ENCODE measurements at places on chromosomes 6 and 20.

GRCh38 chr6:27312950-27313271 lies 838 bp upstream of the POM121L2 start:
- DNase-seq: no peak

- DNase-seq: no peak
Measured at GRCh38 chr20:7094438-7094997, 327.0 kb downstream of the BMP2 start.

DNA sequence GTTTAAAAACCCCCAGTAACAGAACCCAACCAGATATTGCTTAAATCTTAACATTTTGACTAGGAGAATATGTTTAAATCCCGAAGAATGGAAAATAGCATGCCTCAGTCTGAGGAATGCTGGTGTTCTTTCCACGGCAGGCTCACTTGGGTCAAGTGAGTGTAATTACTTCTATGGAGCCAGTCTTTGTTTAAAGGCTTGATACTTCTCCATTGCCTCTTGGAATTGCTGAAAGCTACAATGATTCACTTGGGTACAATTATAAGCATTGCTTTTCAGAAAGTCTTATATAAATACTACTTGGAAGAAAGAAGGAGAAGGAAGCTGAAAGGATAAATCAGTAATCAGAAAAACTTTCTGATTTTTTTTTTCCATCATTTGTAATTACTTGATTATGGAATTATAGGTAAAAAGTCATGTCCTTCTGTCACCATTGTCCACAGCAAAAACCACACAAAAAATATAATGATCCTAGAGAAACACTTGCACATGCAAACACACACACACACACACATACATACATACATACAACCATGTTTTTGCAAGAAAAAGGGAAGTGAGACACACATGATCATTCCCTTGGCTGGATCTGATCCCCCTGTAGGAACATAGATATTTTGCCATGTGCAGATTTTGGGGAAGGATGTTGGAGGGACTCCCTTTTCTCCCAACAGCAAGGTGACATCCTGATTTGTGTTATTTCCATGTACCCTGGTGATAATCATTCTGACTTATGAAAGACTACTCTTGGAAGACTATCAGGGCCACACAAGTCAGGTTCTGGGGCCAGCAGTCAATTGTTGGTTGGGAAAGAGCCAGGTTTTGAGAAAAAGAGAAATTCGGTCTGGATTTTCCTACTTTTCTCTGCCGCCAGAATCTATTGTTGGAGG lies 396.0 kb upstream of the BTBD3 start:
- DNase-seq: no peak

- no peak for DNase-seq
Measured at GRCh38 chr6:158769771-158770432, 49.3 kb downstream of the EZR start.

GRCh38 chr6:112029045-112029822 lies 24.7 kb upstream of the CCN6 start:
- no peak for DNase-seq

DNA sequence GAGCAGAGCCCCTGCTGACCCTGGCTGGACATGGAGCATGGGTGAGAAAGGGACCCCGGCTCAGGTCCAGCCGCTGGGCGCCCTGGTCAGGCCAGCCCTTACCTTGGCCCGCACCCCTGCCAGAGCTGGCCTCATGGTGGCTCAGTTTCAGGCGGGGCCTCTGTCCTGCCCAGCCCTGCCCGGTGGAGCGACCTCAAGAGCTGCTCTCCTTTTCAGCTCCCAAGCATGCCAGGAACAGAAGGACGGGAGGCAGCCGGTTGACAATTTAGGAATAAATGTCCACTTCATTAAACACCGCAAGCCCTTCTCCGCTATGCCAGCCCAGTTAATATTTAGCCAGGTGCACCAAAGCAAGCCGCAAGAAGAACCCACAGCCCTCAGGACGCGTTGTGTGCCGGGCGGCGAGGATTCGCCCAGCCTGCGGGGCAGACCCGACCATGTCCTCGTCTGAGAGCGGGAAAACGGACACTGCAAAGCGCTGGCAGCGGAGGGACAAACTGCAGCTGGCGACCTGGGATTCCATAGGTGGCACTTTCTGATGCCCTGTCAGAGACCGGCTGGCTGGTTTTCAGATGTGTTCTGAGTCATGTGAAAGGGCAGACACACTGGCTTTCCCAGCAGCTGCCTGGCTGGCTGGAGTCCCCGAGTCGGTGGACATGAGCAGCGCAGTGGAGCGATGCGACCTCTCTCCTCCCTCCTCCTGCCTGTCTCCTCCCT lies 221.9 kb downstream of the TTLL2 start:
- no peak for DNase-seq

- DNase-seq: no peak
Measured at GRCh38 chr6:45836984-45837383, 178.7 kb downstream of the CLIC5 start.

DNA sequence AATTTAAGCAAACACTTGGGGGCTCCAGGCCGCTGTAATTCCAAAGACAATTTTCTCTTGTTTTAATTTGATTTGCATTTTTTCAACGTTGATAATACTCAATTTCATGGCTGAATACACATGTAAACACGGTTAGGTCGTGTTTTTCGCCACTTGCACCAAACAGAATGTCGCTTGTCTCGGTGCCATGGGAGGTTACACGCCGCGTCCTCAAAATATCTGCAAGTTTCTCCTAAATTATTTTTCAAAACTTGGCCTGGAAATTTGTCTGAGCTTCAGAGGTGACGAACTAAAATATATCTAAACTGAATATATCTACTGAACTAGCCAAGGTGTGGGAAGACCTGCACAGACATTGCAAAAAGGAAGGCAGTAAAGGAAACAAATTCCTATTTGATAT lies 15.0 kb downstream of the FOXA2 start:
- DNase-seq: no peak

- DNase-seq: no peak
Measured at GRCh38 chr6:155260686-155261085, 3.1 kb upstream of the CLDN20 start.

DNA sequence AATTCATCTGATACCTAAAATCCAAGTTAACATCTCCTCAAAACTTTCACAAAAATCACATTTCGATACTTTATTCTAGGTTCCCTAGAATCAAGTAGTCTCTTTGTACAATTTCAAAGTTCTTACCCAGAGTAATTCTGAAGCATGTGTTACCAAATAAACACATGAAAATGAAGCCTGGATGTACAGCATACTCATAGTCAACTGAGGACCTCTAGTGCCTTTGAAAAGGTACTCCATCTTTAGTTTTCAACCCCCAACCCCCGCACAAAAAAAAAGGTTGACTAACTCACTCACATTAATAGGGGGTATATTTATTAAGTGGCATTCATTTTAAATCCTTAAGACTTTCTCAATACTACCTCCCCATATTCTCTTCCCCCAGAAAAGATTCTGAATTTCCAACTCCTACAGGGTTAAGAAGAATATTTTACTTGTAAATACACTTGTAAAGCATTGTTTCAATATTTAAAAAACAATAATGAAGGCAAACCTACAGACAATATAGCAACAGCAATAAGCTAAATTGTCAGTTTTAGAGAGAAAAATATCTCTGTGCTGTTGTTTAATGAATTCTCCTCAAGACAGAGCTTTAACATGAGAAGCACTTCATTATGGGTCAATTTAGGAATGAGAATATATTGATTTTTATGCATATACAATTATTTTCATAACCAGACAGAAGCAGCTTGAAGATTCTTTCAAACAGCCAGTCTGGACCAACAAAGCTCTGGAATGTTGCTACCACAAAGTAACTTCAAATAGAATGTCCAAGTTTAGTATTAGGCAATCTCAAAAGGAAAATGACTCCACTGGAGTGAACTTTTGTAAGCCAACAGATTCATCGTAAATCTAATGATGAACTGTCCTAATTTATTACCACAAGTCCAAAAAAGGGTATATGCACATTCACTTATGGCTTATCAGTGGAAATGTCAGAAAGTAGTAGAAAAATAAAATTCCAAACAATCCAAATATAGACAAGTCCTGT lies 3.3 kb downstream of the PLN start:
- no peak for DNase-seq

GRCh38 chr6:107330168-107330567 lies 129.2 kb downstream of the PDSS2 start:
- DNase-seq: peak; percentile 68

DNA sequence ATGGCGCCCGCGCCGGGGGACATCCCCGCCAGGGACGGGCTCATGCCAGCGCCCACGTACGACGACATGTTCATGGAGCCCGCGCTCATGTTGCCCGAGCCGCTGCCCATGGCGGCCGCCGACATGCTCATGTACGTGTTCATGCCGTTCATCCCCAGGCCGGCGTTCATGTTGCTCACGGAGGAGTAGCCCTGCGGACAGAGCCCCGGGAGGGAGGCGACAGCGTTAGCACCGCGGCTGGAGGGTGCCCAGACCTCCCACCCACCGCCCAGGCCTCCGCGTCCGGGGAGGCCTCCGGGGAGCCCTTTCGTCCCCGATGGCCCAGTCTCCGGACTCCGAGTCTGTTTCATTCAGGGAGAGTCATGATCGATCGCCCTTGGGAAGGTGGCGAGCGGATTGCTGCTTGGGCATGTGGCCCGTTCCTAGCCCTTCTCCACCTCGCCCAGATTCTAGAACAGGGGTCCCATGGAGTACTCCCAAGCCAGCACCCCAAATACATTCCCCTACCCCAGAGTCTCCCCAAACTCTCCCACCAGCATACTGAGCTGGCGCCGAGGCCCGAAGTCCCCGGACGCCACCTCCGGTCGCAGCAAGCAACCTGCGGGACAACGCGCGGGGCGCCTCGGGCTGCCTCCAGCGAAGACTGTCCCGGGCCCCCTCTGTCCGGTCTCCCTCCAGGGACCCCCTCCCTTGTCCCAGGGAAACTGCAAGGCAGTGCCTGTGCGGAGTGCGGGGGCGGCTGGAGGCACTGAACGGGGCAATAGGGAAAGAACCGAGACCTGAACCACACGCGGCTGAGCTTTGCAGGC lies 1.2 kb downstream of the FOXA2 start:
- no peak for DNase-seq

DNA sequence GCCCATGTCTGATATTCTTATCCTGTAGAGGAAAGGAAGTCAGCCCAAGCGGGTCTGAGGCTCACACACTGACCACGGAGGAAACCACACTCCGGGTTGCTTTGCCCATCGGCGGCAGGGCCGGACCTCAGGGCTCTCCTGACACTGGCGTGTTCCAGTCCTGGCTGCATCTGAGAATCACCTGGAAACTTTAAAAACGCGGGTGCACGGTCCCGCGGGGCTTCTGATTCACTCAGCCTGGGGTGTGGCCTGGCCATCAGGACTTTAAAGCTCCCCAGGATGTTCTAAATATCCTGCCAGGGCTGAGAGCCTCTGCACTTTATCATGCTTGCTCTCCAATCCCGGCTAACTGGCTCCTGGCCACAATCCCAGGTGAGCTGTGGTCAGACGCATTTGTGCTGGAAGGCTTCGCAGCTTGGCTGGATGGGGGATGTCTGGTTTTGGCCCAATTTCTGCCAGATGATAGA lies 47.7 kb upstream of the DACT2 start:
- DNase-seq: no peak

GRCh38 chr6:99093456-99094190 lies 145.9 kb upstream of the FBXL4 start:
- no peak for DNase-seq

DNA sequence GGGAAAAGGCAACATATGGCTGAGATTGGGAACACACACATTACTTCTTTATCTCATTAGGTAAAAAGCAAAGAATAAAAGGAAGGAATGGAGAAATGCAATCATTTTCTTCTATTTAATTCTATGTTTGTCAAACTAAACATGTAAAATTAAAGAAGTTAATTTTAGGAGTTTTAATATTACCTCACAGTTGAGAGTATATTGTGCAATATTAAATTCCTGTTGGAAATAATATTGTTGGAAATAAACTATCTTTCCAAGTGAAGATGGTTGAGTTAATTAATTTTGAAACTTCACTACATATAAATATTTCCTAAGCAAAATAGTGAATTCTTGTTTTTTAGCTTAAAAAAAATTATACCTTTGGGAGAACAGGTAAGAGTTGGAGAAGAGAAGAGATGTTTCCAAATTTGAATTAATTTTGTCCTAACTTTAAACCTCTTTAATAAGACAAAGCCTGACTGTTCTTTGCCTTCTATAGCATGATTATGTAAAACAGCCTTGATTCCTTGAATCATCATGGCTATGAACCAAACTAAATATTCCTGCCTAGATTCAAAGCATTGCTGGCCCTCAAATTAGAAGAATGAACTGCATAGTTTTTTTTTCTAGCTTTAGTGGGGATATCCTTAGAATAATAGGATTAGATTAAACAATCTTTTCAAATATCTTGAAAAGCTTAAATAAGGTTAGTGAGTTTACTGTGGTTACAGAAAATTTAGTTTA lies 1349.1 kb upstream of the ADGRB3 start:
- no peak for DNase-seq

GRCh38 chr6:170456886-170457698 lies 96.0 kb downstream of the PSMB1 start:
- DNase-seq: no peak

GRCh38 chr20:40446888-40447287 lies 242.1 kb downstream of the MAFB start:
- DNase-seq: no peak

DNA sequence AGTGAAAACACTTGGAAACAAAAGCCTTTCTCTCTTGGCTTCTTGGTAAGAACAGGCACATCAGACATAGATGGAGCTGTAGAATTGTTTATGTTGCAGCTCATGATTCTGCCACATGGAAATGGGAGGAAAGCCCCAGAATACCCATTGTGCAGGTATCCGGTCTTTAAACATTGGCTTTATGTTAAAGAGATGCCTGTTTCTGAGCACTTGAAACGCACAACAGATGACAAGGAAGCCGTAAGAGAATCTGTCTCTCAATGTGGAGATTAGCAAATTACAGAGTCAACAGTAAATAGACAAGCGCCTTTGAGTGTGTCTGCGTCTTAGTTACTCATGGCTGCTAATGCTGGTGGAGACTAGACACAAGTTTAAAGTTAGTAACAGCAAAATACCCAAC lies 10.5 kb downstream of the TNFAIP3 start:
- DNase-seq: no peak

GRCh38 chr6:127332383-127332961 lies 10.9 kb downstream of the ECHDC1 start:
- no peak for DNase-seq

- no peak for DNase-seq
Measured at GRCh38 chr6:158860279-158860865, 41.2 kb upstream of the EZR start.

DNA sequence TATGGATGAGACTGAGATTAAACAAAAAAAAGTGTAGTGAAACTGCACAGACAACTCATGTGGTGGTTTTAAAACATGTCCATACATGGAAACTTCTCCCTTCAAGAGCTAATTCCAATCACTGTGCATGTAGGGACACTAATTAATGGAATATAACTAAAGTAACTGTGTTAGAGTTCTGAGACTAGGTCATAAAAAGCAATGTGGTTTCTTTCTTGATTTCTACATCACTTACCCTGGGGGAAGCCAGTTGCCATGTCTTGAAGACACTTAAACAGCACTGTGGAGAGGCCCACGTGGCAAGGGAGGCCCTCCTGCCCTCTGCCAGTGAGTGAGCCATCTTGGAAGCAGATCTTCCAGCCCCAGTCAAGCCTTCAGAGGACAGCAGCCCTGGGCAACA lies 118.2 kb upstream of the DST start:
- no peak for DNase-seq

All from GM12864 (cell line).